ENCODE measurements at places on chromosomes 2 and 18.

DNA sequence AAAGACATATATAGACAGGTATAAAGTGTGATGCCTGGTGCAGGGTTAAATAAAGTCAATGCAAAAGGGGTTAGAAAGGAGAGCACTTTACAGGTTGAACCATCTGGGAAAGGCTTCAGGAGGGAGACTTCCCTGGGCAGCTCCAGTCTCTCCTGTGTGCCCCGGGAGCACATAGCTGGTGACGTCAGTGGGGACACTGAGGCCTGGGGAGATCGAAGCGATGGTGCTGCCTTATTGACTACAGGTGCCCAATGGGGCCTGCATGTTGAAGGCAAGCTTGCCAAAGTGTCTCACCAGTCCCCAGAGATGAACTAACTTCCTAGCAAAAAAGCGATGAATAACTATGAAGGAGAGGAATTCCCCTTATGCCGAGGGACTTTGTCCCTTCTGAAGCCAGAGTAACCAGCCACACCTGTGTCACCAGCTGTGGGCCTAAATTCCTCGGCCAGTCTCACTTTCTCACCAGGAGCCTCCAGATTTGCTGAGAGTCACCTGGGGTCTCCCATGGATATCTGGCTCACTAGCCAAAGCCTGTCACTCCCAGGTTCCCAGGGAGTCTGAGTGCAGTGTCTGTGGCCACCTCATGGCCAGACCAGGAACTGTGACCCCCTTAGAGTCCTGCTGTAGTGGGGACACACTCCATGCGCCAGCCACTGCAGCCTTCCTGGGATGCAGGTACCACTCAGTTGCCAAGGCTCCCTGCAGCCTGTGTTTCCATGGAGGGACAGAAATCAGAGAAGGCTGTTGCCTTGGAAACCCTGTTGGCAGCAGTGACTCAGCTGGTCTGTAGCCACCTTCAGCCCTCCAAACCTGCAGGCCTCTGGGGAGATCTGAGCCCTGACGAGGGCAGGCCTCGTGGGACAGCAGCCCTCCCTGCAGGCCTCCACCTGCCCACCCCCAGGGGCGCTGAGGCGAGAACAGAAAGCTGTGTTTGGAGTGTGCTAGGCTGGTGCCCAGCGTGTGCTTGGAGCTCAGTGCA lies 128.7 kb downstream of the CTIF start:
- no peak for DNase-seq

DNA sequence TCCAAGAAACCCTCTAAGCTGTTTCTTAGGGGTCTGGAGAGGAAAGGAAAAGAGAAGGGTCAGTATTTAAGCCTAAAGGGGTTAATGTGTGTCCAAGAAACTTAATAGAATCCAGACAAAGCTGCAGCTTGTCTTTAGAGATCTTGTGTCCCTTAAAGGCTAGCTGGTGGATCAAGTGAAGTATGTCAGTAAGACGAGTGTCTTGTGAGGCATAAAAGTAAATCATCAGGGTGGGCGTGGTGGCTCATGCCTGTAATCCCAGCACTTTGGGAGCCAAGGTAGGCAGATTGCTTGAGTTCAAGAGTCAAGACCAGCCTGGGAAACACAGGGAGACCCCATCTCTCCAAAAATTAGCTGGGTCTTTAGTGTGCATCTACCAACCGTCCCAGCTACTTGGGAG lies 47.8 kb downstream of the CERS6 start:
- no peak for DNase-seq

- DNase-seq, result no peak
Observed at GRCh38 chr2:207967121-207967520, 58.2 kb downstream of the PLEKHM3 start.

DNA sequence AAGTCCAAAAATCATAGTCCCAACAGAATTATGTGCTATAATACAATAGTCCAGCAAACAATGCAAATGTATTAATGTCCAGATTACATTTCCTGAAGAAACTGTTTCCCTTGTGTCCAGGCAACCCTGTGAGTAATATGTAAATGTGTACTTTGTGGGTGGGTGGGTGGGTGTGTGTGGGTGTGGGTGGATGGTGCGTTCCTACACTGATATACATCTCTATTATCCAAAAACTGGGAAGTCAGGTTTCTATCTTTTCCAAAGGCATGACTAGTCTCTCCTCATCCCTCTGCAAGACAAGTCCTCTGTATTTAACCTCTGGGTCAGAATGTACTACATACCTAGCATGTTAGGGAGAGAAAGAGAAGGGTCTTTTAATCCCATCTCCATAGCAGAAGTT lies 71.6 kb downstream of the LNPK start:
- DNase-seq, result no peak

- no peak for DNase-seq
Observed at GRCh38 chr2:74864728-74865722, 31.1 kb downstream of the HK2 start.

DNA sequence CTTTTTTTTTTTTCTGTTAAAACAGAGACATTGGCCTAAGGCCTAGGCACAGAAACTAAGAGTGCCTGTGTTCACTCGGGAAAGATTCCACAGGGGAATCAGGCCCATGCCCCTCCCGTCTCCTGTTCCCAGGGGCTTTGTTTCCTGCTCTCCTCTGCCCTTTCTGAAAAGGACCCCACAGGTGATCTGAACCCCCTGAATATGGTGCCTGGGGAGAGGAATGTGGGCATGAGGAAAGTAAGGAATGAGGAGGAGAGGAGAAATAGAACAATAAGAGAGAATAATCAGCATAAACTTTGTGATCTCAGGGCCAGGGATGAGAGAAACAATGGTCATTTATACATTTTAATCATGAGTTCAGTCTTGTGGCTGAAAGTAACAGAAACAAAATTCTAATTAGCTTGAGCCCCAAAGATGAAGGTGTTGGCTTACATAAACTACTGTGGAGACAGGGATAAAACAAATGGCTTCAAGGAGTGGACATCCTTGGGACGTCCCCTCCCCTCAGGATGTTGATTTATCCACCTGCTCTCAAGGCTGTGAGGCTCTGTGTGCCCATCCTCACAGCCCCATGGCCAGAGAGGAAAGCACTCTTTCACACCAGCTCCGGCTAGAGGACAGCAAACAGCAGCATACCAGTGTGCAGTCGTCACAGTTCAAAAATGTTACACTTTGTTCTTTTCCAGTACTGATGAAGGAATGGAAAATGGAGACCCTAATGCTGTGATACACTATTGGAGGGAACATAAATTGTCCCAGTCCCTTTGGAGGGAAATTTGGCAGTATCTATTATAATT lies 46.4 kb upstream of the MRPL33 start:
- DNase-seq, result no peak

DNA sequence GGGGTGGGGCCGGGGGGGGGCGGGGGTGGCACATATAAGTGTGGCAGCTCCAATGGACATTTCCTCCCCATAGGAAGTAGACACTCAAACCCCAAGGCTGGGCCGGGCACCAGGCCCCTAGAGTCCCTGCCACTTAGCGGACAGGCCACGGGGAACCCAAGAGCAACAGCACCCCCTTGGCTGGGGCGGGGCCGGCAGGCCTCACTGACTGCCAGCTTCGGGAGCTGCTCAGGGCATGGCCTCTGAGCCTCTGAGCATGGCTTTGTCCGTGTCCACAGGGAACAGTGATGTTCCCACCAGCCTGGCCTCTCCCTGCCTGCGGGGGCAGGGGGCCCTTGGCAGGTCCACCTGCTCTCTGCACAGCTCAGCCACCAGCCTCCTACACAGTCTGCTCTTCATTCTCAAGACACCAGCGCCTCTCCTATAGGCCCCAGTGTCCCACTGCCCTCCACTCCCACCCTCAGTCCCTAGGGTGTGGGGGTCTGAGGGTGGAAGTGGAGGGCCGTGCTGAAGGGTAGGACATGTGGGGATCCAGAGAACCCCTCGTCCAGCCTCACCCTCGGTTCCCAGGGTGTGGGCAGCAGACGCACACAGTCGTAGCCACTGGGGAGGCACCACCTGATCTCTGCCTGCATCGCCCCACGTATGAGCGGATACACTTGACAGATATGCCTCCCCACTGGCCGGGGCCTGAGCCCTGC lies 106.7 kb downstream of the FAM210A start:
- no peak for DNase-seq

- no peak for DNase-seq
Observed at GRCh38 chr2:201517094-201517493, 65.6 kb downstream of the STRADB start.

DNA sequence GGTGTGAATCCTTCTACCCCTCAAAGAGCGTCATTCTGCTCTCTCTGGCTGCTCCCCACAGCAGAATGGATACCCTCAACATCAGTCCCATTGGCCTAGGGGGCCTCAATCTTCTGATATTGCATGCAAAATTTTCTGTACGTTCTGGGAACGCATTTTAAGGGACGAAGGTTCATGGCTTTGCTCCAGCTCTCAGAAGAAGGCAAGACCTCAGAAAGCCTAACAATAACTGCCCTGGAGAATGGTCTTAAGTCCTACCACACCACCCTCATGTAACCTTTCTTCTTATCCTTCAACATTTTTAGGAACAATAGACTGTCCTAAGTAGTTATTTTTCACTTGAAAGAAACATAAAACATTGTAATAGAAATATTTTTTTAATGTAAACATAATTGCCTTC lies 212.6 kb downstream of the PRKCE start:
- DNase-seq, result no peak

DNA sequence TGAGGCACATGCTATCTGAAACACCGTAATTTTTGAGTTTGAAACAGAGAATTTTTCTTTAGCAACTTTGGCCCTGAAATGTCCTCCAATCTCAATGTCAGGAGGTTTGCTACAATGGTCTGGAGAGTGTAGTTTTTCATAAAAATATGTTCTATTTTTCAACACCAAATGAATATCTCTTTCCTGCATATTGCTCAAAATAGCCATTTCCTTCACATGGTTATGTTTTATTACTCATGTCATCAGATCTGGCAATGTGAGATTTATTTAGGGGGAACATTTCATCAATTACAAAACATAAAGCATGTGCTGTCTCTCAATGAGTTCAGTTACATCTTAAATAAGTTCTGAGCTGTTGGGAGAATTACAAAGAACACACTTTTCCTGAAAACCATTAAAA lies 871.9 kb upstream of the FSHR start:
- DNase-seq, result no peak

GRCh38 chr2:148461876-148462275 lies 182.7 kb upstream of the EPC2 start:
- no peak for DNase-seq

DNA sequence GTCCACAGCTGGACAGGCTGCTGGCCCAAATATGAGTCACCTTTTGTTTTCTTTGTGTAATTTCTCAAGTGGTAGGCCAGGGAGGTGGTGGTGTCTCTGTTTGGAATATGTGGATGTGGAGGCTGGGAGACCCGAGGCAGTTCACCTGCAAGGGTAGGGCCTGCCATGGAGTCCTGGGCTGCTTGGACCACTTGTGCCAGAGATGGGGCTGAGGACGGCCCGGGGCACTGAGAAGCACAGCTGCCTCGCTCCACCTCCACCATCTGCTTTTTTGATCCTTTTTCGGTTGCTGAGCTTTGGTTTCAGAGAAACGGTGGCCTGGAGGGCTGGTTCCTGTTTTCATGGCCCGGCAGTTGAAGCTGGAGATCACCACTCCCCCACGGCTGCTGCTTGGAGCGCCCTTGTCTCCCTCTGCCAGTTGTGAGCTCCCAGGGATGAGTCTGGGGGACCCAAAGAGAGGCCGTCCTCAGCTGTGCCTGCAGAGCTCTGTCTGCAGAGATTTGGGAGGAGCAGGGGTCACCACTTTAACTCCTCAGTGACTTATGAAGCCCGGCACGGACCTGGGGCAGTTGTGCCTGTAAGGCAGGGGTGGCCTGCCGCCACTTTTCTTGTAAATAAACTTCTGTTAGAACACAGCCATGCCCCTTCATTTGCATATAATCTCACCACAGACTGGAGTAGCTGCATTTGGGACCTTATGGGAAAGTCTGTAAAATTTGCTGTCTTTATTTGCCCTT lies 67.6 kb upstream of the MCFD2 start:
- no peak for DNase-seq

DNA sequence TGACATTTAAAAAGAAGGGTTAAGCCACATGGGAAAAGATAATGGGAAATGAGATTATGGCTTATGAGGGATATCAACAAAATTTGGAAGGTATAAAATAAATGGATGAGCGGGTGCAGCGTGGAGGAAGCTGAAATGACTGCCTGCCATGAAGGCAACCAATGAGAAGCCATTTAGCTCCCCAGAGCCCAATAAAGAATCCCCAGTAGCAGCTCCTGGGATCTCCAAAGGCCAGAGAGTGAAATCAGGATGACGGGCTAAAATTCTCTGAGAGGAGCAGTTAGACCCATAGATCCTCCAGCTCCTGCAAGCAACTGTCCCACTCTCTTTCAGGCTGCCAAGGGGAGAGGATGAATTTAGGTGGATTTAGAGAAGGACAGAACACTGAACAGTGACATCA lies 12.9 kb upstream of the MAPRE3 start:
- DNase-seq, result no peak

- no peak for DNase-seq
Observed at GRCh38 chr18:28669165-28669564, 492.2 kb upstream of the CDH2 start.

GRCh38 chr18:79458131-79458838 lies 62.6 kb downstream of the NFATC1 start:
- no peak for DNase-seq

GRCh38 chr2:87996570-87996969 lies 19.8 kb downstream of the RNU2-63P start:
- no peak for DNase-seq

GRCh38 chr2:207275779-207276178 lies 110.0 kb upstream of the KLF7 start:
- no peak for DNase-seq

GRCh38 chr2:223727562-223727961 lies 109.8 kb downstream of the AP1S3 start:
- no peak for DNase-seq

DNA sequence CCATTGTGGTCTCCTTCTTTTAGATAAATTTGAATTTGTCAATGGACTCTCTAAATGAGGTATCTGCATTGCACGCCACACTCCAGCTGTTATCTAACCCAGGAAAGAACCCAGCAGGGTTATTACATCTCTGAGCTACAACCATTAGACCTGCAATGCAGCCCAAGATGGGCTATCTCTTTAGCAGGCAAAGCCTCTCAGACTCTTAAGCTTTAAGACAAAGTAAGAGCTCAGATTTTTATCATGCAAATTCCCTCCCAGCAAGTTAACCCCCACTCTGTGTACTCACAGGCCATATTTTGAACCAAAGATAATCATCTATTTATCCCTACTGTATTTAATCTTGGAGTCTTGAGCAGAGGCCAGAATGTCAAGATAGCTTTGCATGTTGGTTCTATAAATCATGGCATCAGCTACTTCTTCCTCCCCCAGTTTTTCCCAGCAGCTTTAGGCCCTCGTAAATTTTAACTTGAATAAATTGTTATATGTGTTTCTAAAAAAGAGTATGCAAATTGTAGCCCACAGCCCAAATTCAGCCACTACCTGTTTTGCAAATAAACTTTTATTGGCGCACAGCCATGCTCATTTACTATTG lies 273.7 kb upstream of the PKDCC start:
- DNase-seq, result no peak
